Stimulated activated CD4-positive, alpha-beta T cell treated with anti-CD3 and anti-CD28 coated beads, Interleukin-4, amount 100 ng/mL, for 4 hours (primary cell): ENCODE measurements at places on chromosomes 3 and 15.

GRCh38 chr3:1087066-1087560 is 5.7 kb upstream of the CNTN6 start:
- no peak for DNase-seq

DNA sequence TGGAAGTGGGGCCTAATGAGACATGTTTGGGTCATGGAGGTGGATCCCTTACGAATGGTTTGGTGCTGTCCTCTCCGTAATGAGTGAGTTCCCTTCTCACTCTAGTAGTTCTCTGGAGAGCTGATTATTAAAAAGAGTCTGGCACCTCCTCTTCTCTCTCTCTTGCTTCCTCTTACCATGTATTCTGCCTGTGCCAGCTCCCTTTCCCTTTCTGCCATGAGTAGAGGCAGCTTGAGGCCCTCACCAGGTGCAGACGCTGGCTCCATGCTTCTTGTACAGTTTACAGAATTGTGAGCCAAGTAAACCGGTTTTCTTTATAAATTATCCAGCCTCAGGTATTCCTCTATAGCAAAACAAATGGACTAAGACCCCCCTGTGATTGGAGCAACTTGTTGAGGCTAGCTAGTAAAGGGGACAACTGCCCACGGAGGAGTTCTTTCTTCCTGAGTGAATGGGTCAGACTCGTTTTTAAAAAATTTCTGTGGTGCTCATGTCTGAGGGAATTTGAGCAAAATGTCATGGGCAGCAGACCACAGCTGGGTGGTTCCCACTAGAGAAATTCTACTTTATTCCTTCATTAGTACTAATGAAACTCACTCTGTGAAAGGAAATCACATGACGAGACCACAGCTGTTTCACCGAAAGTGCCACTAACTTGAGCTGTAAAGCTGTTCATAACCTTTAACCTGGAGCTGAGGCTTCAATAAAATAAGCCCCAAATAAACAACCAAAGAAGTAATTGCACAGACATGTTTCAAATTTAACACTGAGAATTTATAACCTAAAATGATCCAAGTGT is 210.0 kb downstream of the NFKBIZ start:
- no peak for DNase-seq

GRCh38 chr15:53331328-53332190 is 427.9 kb downstream of the WDR72 start:
- no peak for DNase-seq

- DNase-seq: no peak
These were observed 60.4 kb upstream of the CA12 start for GRCh38 chr15:63442080-63442479.

GRCh38 chr3:121642601-121643314 is 17.9 kb downstream of the HCLS1 start:
- DNase-seq: no peak
